Activated naive CD4-positive, alpha-beta T cell (primary cell): ENCODE measurements at places on chromosomes 3 and 15.
A peak's percentile ranks its signal among the peaks of the same experiment; 100 is the strongest.

- no peak for DNase-seq
Measured at GRCh38 chr3:124459678-124460077, 270.6 kb upstream of the UMPS start.

DNA sequence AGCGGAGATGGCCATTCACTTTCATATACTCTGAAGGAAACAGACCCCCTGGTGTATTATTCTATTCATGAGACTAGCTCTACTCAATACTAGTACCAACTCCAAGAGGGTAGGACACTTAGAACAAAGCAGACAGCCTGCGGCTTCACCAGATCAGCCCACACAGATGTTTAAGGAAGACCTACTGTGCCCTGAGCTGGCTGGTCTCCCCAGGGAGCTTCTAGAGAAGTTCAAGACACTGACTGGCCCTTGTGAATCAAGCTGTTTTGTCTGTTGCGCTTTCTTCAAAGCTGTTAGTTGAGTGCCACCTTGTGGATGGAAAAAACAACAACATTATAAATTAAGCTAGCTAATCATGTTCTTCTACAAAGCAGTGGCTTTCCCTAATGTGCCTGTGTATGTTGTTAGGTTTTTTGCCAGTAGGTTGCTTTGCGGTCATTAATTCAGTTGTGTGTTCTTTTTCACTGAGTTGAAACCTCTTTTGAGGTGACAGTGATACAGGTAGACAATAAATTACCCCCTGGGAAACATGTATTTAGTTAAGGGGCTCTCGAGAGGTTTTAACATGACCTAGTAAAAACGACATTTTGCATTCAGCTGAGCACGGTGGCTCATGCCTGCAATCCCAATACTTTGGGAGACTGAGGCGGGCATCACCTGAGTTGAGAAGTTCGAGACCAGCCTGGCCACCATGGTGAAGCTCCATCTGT, 64.2 kb upstream of the MYZAP start:
- DNase-seq, result no peak

DNA sequence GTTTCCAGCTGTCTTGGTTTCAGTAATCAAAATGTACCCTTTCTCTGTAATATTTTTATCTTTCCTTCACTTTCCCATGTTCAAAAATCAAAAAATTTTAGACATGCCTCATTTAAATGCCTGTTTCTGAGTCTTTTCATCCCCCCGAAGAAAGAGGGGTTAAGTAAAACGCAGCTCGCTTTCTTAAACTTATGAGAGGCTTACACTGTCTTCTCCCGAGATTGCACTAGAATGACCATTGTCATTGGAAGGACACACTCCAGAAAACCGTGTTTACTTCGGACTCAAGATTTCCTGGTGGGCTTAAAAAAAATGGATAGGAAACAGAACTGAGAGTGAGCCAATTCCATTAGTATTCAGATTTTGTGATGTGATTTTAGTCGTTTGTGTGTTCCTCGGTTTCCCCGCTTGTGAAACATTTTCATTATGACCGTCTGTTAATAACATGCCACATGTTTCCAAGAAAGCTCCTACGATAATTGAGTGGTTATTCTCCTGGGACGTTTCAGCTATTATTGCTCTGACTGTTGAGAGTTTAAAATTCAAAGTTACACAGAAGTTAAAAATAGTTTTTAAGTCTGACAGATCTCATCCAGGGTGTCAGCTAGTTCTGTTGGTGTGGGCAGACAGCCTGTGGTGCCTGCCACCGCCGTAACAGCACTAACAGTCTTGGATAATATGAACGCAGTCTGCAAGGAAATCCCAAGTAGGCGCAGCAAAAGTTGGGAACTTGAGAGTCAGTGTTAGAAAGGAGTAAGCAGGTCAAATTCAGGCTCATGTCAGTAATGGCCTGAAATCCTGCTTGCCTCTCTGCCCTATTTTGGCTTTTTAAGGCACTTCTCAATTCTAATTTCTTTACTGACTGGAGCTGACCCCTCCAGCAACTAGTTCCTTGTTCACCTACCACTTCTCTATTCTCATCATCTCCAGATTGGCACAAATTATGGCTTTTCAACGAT, 1.5 kb downstream of the CRYBG3 start:
- no peak for DNase-seq

- DNase-seq, result no peak
Measured at GRCh38 chr3:134427400-134428111, 53.3 kb upstream of the AMOTL2 start.

- no peak for DNase-seq
Measured at GRCh38 chr3:19272296-19272695, 124.0 kb downstream of the KCNH8 start.

DNA sequence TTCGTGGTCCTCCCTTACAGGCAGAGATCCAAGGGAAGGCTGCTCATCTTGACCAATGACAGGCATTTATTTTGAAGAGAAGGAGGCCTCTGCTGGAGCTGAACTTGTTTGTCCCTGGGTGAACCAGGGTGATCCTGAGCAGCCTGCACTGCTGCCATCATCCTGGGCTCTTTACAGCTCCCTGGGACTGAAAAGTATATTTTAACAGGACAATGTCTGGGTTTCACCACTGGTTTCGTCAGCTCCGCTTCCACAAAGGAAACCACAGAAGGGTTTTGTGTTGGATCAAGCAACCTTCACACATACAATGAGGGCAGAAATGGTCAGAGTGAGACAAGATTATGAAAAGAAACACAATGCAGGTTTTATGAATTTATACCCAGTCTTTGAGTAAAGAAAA, 400.7 kb upstream of the TPM1 start:
- DNase-seq, result no peak

- DNase-seq, result no peak
Measured at GRCh38 chr3:48034000-48034516, 17.8 kb upstream of the MAP4 start.

- DNase-seq, result no peak
Measured at GRCh38 chr15:45468294-45468693, 54.3 kb downstream of the SLC30A4 start.

- no peak for DNase-seq
Measured at GRCh38 chr3:19455546-19455945, 307.2 kb downstream of the KCNH8 start.

GRCh38 chr3:4814305-4814903, 164.8 kb upstream of the BHLHE40 start:
- no peak for DNase-seq

DNA sequence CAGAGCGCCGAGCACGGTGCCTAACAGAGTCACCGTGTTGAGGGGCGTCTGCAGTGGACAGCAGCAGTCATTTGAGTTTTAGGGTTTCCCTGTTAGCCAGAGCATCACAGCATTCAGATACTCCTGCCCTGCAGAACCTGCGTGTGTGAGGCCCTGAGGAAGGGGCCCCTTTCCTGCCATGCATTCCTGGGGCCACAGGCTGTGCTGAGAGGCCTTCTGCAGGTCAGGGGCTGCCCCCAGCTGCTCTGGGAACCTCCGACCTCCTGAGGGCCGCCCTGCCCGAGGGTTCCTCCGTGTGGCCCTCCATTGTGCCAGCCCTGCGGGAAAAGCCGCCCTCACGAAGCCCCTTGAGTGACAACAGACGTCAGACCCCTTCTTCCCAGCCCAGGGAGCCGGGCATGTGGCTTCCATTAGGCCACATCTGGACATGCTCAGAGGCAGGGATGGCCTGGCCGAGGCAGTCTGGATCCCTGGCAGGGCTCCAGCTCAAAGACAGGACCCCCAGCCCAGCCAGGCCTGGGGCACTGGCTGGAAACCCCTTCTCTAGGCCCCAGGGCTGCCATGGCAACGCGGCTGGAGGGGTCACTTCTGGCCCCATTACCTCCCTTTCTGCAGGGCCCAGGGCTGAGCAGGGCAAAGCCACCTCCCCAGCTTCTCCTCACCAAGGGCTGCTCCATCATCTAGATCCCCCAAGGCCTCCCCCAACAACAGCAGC, 25.3 kb downstream of the FBLN2 start:
- no peak for DNase-seq

- DNase-seq, result no peak
Measured at GRCh38 chr3:171797265-171797679, 13.0 kb downstream of the PLD1 start.

DNA sequence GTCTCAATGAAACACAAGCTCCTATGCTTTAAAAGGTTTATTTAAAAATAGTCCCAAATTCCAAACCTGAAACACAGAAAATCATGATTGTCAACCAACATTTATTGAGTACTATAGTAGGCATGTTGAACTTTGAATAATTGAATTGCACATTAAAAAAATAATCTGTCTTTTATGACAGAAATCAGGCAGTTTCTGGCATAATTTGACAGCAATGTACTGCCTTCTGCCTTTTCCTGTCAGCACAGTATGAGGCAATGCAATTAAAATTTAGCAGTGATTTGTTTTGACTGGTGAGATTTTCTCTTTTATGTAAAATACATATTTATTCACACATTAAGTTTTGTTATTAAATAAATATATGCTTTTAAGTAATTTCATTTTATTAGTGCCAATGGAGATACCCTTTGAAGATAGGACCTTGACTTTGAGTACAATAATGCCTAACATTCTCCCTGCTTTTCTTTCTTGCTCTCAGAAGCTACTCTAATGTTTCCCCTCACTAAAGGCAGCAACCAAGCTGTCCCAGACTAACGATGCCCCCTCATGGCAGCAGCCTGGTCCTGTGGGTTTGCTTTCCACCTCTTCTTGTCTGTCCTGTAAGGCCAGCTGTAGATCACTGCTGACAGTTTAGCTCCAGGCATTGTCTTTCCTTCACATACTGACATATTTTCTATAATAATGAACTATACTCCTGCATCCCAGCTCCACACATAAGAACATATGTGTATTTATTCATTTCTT, 346.7 kb downstream of the IL20RB start:
- DNase-seq, result no peak

DNA sequence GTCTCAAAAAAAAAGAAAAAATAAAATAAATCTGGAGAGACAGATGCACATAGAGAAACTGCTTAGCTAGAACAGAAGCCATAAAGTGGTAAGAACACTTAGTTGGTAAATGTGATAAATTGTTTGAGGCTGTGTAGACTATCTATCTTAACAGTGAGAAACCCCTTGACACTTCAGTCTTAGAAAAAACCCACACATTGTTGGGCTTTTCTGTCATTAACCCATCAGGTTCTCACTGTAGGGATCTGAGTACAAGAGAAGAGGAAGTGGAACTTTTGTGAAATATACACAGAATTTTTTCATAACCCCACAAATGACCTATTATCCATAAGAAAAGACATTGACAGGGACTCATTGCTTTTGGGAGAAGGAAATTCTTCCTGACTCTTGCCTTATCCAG, 24.4 kb downstream of the TP63 start:
- no peak for DNase-seq

DNA sequence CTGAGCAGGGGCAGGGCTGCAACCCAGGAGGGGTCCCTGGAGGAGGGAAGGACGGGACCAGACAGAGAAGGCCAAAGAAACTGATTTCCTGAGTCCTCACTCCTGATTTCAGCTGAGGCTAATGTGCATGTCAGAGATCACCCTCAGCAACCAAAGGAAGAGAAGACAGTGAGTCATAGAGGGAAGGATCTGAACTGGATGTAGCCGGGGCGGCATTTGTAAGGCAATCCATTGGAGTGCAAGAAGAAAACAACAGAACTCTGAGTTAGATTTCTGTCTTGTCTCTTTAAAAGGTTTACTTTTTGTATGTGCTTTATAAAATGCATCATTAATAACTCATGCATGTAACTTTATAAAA, 105.3 kb upstream of the AGBL1 start:
- DNase-seq, result no peak

DNA sequence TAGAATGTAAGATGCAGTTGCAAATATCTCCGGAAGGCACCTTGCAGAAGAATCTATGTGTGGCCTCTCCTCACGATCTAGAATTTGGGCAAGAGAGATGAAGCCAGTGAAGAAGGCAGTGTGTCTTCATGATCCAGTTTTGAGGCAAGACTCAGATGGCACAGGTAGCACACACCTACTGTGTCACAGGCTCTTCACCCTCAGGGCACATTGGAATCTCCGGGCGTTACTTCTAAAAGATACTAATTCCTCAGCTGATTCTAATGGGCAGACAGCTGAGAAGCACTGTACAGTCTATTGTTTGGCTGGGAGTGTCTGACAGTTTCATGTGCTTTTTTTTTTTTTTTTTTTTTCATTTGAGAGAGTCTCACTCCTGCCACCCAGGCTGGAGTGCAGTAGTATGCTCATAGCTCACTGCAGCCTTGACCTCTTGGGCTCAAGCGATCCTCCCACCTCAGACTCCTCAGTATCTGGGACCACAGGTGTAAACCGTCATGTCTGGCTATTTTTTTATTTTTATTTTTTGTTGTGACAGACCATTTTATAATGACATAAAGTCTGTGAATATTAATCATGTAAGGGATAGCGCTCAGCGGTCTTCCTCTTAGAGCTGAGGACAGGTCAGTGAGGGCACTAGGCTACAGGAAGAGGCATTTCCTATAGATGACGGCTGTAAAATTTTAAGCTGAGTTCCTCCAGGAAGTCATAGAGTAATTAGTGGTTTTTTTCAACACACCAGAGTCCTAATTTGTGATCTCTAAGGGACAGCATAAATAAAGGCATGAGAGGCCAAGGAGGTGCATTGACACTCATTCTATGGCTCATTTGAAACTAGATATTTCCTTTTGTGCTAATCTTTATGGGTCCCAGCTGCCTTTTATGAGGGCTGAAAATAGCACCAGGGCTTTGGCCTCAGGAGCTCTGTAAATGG, 4.0 kb downstream of the C3orf52 start:
- no peak for DNase-seq

DNA sequence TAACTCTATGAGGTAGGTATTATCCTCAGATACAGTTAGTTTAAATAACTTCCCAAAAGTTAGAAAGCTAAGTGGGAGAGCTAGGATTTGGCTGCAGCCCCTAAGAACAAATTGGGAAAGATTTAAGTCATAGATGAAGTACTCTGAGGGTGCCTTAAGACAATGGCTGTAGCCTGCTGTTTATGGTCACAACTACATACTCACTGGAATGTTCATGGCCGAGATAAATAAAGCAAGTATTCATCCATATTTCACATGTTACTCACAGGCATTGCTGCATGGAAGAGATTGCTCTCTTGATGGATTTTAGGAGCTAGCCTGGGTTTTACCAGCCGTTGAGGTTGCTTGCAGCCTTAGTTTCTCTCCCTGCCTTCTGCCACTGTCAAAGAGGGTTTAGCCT, 145.0 kb downstream of the CMSS1 start:
- DNase-seq, result no peak

DNA sequence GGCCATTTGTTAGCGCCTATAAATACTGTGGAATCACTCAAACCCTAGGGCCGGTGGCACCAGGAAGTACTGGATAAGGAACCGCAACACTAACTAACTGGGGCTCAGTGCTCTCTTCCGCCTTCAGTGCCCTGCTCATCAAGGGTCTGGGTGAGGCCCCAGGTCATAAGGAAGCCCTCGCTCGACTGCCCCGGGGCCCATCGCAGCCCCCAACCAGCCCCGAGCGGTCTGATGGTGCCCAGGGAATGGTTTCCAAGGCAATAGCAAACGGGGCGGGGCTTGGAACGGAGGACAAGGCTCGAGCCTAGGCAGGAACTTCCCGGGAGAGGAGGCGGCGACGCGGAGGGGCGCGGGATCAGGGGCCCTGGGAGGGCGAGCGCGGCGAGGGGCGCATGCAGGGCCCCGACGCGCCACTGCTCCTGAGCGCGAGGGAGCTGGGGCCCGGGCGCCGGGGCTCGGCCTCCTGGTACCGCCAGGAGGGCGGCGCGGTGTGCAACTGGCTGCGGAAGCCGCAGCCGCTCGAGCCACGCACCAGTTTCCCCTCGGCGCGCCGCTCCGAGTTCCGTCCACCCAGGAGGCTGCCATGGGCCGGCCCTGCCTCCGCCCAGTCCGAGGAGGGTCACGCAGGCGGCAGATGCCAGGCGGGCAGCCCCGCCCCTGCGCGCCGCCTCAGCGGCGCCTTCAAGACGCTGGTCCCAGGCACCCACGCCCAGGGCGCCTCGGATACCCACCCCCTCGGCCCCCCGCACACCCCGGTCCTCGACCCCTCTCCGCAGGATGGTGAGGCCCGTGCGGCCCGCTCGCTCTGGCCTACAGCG, at the start of gene TTLL3:
Gene TTLL3 (plus strand): TSS at position 648 of the 818 bp plus-strand sequence. CDS start 400 bp downstream, outside the sequence.
- peak; percentile 38 for DNase-seq

- DNase-seq, result no peak
Measured at GRCh38 chr3:171260466-171260865, 199.7 kb downstream of the TNIK start.
